Fibroblast of skin of right biceps (primary cell): ENCODE measurements at places on chromosomes 3 and 15.
A peak's percentile ranks its signal among the peaks of the same experiment; 100 is the strongest.

- no peak for DNase-seq
Observed at GRCh38 chr3:60771766-60772165, 479.5 kb downstream of the FHIT start.

GRCh38 chr15:88238618-88239430, 17.7 kb downstream of the NTRK3 start:
- DNase-seq: peak; percentile 82

DNA sequence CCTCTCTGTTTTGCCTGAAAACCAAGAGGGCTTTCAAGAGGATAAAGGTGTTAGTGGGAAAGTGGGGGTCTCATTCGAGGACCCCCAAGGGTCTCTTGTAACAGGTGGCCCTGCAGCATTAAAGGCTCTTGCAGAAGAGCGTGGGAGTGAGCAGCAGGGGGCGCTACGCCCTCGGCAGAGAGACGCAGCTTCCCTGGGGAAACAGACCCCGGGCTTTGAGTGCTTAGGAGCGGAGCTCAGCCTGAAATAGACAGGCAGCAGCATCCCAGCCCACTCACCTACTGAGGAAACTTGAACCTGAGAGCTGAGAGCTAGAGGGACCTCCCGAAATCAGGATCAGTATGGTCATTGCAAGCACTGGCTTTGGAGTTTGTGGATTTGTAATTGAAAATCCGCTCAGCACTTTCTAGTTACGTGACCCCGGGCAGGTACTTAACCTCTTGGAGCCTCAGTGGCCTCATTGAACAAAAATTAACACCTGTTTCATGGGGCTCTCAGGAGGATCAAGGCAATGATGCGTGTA, 25.7 kb downstream of the RPLP1 start:
- DNase-seq: peak; percentile 49

GRCh38 chr15:74531144-74531811, 9.7 kb upstream of the ARID3B start:
- DNase-seq: peak; percentile 98

DNA sequence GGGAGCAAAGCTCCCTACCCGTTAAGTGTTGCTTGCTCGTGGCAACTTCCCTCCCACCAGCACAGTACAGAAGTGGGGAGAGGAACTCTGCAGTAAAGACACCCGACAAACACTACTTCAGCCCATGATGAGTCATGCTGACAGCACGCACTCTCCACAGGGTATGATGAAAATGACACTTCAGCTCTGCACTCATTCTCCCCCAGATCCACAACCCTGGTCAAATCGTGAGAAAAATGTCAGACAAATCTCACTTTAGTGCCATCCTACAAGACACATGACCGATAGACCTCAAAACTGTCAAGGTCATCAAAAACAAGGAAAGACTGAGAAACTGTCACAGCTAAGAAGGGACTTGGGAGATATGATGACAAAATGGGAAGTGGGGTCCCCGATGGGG, 278.9 kb downstream of the OCA2 start:
- peak; percentile 79 for DNase-seq

- peak; percentile 89 for DNase-seq
Observed at GRCh38 chr3:150077581-150078247, 107.0 kb upstream of the PFN2 start.

DNA sequence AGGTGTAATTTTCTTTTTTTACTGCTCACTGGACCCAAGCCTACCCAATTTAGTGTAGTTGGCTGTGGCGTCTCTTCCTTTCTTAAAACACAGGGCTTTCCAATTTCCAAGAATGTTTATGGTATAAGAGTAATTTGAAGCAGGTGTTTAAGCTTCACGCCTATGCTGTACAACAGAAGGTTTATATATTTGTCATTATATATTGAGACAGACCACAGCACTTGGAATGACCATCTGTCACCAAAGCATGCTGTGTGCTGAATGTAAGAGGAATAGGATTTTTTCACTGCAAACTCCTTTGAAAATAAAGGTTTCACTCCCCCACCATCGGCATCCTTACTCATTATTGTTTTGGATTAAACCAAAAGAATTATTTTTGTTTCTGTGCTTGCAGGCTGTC, 325.7 kb downstream of the OTOL1 start:
- DNase-seq: no peak

DNA sequence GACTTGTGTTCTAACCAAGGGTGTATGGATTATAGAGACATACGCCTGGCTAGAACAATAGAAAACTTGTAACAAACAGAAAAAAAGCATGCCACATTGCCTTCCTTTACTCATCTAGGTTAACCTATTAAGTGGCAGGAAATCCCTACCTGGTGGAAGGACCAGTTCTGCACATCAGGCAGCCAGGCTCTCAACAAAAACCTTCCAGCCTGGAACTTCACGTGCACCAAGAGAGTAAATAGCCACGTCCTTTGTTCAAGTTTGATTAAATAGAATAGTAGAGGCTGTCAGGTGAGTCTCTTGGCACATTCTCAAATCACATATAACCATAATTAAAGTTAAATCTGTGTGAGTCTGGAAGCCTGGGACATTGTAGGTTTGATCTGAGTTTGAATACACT, 85.0 kb upstream of the DPH6 start:
- no peak for DNase-seq

DNA sequence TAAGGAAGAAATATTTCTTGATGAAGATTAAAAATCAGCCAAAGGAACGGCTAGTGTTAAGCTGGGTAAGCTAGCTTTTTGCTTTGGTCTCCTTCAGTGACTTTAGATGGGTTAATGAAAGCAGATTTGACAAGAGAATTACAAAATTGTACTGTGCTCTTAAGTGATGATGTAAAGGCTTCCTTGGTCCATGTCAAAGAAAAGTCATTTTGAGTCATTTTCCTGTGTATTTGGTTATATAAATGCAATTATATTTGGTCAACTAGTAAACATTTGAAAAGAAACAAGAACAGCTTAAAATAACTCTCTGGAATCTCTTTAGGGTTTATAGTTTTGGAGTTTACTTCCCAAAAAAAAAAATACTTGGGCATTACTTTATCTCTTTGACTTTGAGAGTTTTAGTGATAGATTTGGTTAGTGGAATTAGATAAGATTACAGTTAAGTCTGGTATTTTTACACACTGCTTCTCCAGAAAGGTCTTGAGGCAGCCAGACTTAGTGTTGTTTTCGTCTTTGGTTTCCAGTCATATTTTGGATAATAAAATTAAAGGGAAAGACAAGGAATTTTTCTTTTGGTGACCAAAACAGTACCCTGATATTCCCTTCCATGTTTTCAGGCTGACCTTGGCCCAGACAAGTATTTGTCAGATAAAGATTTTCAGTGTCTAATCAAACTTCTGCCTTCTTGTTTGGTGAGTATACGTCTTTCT, 42.3 kb downstream of the PDHB start:
- DNase-seq: no peak

GRCh38 chr3:17431004-17431403, 311.4 kb downstream of the TBC1D5 start:
- peak; percentile 35 for DNase-seq

DNA sequence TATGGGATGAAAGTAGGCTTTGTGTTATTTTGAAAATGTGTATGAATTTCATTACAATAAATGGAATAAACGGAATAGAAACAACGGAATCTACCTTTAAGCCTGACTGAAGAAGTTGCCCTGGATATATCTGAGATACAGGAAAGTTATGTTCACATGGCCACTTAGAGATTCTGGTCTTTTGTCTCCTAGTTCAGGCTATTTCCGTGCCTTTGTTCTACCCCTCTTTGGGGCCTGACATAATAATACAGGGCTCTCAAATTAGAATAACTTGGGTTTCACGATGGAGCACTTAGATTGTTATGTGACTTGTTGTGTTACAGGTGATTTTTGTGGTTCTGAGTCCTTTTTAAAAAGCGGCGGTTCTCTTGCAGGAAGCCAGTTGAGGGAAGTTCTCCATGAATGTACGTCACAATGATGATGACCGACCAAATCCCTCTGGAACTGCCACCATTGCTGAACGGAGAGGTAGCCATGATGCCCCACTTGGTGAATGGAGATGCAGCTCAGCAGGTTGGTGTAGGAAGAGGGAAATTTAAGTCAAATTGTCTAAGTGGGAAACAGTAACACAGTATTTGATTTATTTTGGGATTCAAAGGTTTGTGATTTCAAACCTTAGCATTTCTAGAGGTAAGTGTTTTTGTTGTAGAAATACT, 72.8 kb downstream of the FNDC3B start:
- no peak for DNase-seq

- no peak for DNase-seq
Observed at GRCh38 chr3:89436846-89437245, 329.4 kb downstream of the EPHA3 start.

DNA sequence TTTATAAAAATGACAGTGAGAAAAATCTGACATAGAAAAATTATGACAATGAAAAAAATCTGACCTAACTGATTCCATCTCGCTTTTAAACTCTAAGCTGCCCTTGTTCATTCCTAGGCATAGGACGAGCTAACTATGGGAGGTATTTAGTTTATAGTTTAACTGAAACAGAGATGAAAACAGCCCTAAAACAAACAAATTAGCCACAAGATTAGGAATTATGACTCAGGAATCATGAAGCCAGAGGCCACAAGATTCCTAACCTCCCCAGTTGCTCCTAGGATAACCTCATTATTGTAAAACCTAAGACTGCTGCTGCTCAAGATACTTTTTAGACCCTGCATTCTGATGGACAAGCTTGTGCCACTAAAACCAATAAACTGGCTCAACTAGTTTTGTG, 122.7 kb upstream of the MNS1 start:
- DNase-seq: no peak

DNA sequence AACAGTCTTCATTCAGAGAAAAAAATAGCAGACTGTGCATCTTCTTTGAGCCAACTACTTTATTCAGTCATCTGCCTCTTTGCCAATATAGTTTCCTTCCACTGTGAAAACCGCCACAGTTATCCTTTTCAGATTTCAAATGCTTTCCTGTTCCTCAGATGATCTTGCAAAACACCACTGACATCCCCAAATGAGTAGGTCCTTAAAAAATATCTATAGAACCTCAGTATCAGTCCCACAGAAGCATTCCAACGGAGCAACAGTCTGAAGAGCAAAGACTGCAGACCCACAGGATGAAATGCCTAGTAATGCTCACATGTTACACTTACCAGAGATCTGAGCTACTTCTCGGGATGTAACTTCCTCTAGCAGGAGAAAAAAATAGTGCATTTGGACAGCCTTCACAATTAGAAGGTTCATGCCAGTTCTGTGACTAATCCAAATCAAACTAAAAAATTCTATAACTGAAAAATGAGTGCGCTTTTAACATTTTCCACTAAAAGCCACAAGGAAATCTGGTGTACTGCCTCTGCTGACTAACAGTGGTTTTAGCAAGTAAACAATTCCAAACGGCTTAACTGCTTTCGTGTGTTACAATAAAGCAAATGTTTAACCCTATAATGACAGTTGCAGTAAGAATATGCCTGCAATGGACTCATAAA, at the start of gene ANKRD28:
Gene ANKRD28, minus strand, starts transcription at position 338 of the 662 bp plus-strand sequence. CDS start 1,458 bp downstream, outside the sequence.
- DNase-seq: peak; percentile 98

- no peak for DNase-seq
Observed at GRCh38 chr3:143840636-143841035, 7.6 kb downstream of the SLC9A9 start.

- no peak for DNase-seq
Observed at GRCh38 chr15:76204109-76204845, 107.0 kb downstream of the ETFA start.

GRCh38 chr15:74397239-74398068, 30.0 kb upstream of the CYP11A1 start:
- DNase-seq: no peak

- no peak for DNase-seq
Observed at GRCh38 chr3:50275996-50276761, 2.7 kb upstream of the LSMEM2 start.

DNA sequence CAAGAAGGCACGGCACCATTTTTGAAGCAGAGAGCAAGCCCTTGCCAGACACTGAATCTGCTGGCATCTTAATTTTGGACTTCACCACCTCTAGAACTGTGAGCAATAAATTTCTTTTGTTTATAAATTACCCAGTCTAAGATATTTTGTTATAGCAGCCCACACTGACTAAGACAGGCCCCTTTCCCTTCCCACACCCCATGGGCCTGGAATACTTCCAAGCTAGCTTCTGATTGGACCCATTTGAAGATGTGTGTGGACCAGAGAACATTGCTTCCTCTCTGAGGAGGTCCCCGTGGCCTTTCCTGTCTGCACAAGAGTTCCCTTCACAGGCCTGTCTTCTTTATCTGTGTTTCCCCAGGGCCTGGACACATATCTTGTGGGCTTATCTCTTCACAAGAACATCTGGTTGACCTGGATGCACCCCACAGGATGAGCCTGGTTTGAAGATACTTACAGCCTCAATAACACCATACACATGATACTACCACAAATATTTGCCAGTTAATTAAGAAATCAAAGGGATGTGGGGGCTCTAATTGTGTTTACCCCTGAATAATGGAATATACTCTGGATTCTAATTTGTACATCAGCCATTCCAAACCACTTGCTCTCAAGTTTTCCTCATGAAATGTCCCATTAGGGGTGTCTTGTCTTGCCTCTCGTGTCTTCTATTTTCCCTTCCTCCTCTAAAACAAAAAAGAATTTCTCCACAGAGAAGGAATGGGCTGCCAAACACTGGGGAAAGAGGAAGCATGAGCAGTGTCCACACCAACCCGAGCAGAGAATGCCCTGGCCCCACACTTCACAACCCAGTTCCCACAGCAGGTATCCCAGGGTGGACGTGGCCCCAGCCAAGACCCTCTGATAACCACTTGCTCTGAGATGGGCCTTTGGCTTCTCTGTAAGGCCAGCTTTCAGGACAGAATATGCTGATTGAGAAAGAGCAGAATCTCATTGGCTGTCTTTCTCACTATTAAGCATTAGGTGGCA, 42.5 kb downstream of the GLB1 start:
- DNase-seq: no peak

- peak; percentile 51 for DNase-seq
Observed at GRCh38 chr3:160400030-160400701, 716 bp downstream of the SMC4 start.

- no peak for DNase-seq
Observed at GRCh38 chr3:157574531-157574930, 71.3 kb upstream of the VEPH1 start.

DNA sequence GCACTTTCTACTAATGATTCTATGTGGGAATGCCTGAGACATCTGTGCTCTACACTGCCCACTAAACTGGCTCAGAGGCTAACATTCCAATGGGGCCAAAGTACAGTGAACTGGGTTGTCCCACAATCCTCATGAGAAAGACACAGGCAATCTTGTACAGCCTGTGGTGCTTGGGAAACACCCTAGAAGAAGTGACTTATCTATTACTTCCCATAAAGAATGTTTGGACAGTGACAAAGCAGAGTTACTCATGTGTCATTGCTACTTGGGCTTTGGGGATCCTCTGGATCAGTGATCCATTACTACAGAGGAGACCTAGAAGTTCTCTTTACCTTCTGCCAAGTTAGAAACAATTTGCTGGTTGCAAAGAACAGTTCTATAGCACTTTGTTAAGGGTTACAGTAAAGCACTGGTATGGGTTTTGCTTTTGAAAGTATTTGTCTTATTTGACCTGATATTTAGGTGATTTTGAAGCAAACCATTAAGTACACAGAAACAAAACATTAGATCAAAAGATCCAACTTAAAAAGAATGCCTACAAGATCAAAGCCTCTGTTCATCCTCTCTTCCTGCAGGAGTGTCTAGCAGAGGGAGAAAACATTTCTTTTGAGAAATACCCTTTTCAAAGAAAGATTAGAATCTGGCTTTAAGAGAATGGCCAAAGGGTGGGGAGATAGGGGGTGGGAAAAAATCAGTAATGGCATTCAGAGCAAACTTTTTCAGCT, 75.8 kb downstream of the CTNNB1 start:
- peak; percentile 73 for DNase-seq
